HuH-7 (cell line): ENCODE measurements at places on chromosomes 1 and 21.
A peak's percentile ranks its signal among the peaks of the same experiment; 100 is the strongest.

- peak; percentile 24 for DNase-seq
Measured at GRCh38 chr1:99707535-99708142, 58.8 kb downstream of the FRRS1 start.

DNA sequence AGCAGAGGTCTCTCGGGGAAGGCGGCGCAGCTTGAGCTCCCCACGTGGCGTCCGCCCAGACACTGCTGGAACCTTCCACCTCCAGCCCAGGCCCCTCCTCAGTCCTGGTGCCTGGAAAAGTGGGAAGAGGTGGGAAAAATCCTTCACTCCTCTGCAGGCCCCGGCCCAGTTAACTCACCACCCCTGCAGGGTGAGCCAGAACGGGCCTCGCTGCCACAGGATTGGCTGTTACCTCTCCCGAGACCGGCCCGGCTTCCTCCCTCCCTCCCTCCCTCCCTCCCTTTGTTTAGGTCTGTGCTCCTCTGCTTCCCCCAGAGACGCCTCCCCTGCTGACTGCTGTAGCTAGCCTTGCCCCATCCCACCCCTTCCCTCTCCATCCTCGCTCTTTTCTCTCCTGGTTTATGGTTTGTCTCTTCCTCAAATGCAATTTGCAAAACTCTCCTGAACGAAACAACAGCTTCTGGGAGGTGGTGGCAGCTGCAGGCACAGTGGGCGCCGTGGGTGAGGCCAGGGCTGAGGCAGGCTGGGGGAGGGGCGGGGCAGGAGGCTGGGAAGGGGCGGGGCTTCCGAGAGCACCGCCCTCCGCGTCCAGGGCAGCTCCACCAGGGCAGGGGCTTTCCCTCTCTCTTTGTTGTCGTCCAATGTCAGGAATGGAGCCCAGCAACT lies 6.5 kb downstream of the CAPN9 start:
- no peak for DNase-seq

- DNase-seq = no peak
Measured at GRCh38 chr1:202954057-202954745, 3.9 kb downstream of the ADIPOR1 start.

- DNase-seq = no peak
Measured at GRCh38 chr1:10186331-10187025, 23.9 kb upstream of the KIF1B start.

GRCh38 chr21:44461005-44461404 lies 5.7 kb downstream of the LRRC3 start:
- no peak for DNase-seq

- DNase-seq = no peak
Measured at GRCh38 chr1:121458291-121459048, 273.7 kb downstream of the SRGAP2C start.

DNA sequence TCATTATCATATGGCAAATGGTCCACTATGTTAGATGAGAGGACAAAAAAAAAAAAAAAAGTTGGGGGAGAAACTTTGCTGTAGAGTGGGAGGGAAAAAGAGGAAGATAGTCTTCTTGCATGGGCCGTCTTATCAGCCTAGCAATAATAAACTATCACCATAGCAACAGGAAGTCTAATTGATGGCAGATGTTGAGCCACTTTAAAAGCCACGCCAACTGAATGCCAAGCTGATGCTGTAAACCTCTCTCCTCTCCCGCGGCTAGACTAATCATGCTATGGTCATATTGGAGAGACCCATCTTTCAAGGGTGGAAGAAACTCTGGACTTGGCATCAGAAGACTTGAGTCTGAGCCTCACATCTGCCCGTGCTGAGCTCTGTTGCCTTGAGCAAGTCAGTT lies 122.2 kb upstream of the HOOK1 start:
- no peak for DNase-seq

DNA sequence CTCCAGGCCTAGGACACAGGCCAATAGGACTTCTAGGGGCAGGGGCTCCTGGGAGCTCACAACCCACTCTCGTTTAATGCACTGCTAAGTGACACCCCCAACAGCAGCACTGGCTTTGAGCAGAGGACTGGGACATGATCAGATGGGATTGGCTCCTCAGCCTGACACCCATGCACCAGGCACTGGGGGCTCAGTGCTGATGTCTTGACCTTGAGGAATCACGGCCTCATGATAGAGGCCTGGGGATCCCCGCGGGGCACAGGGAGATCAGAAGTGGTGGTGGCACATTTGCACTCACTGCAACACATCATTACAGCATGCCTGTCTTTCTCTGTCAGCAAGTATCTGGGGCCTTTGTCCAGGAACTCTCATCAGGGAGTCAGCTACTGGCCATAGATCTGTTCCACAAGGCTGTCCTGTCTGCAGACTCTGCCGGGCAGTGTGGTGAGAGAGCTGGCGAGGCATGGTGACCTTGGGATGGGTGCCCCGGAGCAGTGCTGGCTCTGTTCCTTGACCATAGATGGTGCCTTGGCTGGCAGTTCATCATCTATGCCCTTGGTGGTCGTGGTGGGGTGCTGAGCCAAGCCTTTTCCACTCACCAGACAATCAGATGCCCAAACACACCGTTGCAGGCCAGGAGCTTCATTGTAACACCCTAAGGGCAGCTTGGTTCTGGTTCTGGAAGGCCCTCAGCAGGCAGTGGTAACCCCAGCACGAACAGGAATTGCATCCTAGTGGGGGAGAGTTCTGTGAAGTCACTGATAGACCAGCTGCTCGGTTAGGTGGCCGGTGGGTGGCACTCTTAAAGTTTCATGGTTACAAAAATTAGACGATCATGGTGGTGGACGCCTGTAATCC lies 22.2 kb upstream of the PARP1 start:
- no peak for DNase-seq

DNA sequence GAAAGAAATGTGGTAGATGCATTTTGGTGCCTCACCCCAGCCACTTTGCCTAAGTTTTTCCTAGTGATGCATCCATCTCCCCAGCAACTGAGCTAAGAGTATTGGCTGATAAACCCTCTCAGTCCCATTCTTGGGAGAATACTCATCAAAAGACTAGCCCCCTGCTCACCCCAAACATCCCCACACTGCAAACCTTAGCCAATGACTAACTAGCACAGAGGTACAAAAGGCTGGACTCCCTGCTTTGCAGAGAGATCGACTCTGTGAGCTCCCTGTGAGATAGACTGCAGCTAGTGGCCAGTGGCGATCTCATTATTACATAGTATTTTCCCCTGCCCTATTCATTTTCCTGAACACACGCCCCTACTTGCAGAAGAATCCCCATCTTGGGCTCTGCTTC lies 155.3 kb downstream of the HHIPL2 start:
- no peak for DNase-seq

DNA sequence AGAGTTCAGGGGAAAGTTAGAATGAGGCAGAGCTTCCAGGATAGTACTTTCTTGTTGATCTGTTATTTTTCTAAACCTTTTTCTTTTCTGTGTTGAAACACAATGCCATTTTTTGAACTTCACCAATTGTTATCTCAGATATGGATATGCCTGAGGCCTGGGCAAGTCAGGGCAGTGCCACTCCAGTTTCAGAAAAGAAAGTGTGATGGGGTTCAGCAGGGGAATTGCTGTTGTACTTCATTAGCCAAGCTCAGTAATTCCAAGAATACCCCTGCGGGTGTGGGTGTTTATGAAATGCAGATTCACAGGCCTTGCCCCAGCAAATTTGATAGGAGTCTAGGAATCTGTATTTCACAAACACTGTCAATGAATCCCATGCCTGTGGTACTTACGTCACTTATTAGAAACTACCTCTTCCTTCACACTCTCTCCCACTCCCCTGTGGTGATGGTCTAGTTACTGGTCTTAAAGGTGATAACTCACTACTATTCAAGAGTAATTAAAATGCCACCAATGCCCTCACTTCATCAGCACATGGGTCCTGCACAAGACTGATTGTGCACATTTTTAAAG lies 142.3 kb downstream of the PBX1 start:
- DNase-seq = no peak

- peak; percentile 72 for DNase-seq
Measured at GRCh38 chr1:119743776-119744597, 24.7 kb downstream of the HMGCS2 start.

- peak; percentile 89 for DNase-seq
Measured at GRCh38 chr1:88683541-88684481, at the start of gene PKN2. Gene PKN2 (plus strand): TSS chr1:88684273. CDS start chr1:88684581, 308 bp downstream.

DNA sequence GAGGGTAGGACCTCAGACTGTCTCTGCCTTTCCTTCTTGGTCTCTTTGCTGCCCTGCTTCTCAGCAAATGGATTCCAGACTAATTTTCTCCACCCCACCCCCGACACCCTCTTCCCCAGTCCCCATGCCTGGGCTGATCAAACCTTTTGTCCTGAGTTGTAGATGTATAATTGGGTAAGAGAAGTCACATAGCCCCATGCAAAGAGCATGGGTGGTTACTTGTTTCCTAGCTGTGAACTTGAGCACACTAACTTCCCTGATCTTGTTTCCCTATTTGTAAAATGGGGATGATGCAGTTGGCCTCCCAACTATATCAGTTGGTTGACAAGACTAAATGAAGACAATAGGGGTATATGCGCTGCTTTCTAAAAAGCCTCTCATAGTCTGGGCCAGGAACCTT lies 9.2 kb downstream of the PADI6 start:
- no peak for DNase-seq

- no peak for DNase-seq
Measured at GRCh38 chr1:225747566-225747965, 30.1 kb upstream of the SRP9 start.
